ENCODE measurements at places on chromosomes 5 and 9.

DNA sequence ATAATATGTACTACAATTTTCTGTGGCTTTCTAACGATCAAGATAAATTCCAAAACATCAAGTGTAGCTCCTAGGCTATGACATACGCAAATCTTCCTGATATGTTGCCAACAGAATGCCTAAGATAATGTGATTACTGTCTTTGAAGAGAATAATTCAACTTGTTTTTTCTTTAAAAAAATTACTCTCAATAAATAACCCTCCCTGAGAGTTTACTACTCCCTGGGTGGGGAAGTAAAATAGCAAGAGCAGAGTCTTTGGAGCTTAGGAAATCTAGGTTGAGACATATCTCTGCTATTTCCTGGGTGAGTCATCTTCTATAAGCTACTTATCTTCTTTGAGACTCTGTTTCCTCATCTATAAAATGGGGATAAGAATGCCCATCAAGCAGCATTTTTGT lies 201.2 kb downstream of the ACTL7B start:
- no peak for DNase-seq

GRCh38 chr5:177288191-177288590 lies 15.3 kb downstream of the RAB24 start:
- DNase-seq: no peak

GRCh38 chr5:17891881-17892280 lies 257.6 kb downstream of the TAF11L14 start:
- DNase-seq: no peak

- no peak for DNase-seq
Observed at GRCh38 chr9:90290716-90291485, 351.7 kb downstream of the DIRAS2 start.

- DNase-seq: no peak
Observed at GRCh38 chr5:126857472-126858410, 80.8 kb downstream of the LMNB1 start.

DNA sequence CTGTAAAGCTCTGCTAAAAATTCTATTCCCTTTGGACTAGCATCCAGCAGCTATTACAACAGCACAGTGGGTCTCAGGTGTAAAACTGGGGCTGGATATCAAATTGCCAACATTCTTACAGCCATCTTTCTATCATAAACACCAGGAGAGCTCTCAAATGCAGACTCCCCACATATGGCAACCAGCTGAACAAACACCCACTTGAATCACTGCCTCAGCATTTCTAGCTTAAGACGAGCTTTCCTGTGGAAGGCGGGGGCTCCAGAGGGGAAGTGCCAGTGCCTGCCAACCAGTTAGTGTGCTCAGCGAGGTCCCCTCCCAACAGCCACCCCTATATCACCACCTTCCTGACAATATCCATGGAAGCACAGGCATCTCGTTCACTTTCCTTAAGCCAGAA lies 62.2 kb downstream of the IPPK start:
- DNase-seq: no peak

- no peak for DNase-seq
Observed at GRCh38 chr5:124444147-124444775, 302.2 kb downstream of the ZNF608 start.

- no peak for DNase-seq
Observed at GRCh38 chr9:19216466-19216865, 14.0 kb upstream of the DENND4C start.

GRCh38 chr5:108006791-108007190 lies 336.1 kb upstream of the EFNA5 start:
- no peak for DNase-seq

DNA sequence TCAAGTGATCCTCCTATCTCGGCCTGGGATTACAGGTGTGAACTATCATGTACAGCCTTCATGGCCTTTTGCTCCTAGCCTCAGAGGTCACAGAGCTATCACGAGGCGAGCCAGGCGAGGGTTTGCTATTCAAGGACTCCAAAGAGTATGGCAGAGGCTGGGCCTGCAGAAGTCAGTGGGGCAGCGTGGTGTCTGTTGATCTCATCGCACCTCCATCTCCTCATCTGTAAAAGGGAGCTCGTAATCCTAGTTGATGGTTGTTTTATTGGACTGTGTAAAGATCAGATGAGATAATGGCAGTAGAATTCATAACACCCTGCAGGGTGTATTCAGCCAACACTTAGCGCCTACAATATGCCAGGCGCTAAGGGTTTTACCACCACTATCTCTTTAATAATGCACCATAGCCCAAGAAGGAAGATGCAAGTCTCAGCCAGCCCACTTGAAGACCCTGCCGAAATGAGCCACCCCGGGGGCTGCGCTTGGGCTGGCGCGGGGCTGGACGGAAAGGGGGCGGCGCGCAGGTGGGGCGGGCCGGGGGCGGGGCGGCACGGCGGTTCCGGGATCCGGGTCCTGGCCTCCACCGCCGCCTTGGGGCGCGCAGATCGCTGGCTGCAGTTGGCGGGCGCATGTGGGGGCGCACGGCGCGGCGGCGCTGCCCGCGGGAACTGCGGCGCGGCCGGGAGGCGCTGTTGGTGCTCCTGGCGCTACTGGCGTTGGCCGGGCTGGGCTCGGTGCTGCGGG lies at the start of gene GALNT12:
GALNT12 (plus strand) TSS at position 601 of the 744 bp plus-strand sequence; CDS start at position 630, 29 bp downstream.
- DNase-seq: peak; percentile 43

DNA sequence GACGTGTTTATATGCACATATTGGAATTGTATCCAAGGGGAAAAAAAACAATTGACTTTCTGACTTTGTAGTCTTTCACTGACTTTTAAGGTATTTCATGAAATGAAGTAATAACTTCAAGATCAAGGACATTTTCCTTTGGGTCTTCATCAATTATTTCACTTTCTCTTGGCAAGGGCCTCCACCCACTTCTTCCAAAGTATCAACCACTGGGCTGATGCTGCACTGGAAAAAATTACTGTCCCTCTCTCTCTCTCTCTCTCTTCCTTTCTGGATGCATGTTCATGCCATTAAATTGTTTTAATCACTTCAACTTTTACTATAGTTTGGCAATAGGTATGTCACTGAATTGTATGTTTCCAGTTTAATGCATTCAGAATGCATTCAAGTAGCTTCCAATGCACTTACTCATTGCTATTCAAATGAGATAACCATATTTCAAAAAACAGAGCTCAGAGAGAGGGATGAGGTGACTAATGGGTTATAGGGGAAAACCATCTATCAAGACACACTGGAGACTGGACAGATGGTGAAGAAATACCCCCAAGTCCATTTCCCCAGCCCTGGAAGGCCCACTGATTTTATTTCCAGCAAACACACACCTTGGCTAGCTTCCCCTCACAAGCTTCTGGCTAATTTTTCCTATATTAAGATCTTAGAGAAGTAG lies 585.3 kb downstream of the EBF1 start:
- DNase-seq: no peak

DNA sequence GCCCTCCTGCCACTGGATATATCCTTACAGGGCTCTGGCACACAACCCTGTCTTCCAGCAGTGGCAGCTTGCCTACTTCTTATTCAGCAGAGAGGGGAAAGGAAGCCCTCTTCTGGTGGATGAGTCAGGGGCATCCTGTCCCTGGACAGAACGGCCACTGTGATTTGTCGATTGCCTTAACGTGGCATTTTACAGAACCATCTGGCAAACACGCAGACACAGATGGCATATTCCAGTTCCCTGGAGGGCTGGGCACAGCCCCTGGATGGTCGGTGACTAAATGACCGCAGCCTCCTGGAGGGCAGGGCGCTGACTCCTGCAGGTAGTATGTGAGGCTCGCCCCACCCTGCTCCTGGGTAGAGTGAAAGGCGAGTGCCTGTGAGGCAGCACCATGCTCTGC lies 62.1 kb downstream of the DCP2 start:
- no peak for DNase-seq

- no peak for DNase-seq
Observed at GRCh38 chr9:69176471-69177171, 2.5 kb downstream of the TJP2 start.

DNA sequence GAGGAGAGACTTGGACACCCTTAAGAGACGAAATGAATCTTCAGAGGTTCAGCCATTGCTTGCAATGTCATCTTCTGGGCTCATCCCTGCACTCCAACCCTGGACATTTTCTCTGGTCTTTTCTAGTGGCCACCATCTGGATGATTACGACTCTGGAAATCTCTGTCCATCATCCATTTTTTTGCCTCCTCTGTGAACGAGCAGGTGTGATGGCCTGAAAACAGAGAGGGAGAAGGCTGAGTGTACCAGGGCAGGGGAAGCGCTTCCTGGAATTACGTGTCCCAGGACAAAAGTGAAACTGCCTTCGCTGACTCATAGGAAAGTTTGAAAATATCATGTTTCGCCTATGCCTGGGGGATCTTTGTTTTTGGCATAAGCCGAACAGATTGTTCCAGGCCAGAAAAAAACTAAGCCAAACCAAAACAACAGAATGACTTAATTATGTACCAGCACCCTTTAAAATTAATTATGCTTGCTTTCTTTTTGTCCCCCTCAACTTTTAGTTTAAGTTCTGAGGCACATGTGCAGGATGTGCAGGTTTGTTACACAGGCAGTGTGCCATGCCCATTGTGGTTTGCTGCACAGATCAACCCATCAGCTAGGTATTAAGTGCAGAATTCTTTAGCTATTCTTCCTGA lies 31.9 kb downstream of the ANKRD33B start:
- DNase-seq: no peak

- DNase-seq: no peak
Observed at GRCh38 chr5:145924849-145925248, 11.5 kb upstream of the SH3RF2 start.

DNA sequence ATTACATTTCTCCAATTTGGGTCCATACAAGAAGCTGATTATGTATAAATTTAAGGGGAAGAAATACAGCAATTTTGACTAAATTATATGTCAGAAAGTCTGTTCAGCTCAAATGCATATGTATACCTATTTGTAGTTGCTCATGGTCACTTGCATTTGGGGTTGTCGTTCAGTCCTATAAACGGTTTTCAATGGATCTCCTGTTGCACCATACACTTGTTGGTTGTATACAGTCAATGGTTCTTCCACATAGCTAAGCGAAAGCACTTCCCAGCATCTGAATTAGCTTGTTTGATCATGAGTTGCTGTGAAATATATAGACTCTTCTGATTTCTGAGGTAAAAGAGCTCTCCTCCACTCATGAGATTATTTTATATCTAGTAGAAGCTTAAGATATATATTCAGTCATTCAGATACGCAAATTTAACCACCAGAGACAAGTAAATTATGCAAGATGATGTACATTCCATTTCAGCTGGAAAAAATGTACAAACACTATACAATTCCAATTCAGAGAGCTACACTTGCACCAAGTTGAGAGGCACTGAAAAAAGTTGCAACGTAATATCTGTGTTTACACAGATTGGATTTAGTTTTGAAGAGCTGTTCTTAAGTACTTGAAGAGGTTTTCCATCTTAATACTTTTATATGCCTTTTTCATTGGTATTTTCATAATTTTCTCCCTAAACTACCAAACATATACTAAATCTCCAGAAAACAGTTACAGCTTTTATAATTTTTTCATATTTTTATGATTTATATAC lies 64.4 kb upstream of the POU5F2 start:
- DNase-seq: no peak

GRCh38 chr5:180977852-180978251 lies 10.8 kb upstream of the BTNL3 start:
- no peak for DNase-seq

GRCh38 chr9:74570879-74571512 lies 73.9 kb downstream of the RORB start:
- DNase-seq: peak; percentile 1

GRCh38 chr9:78654324-78654723 lies 357.4 kb downstream of the PSAT1 start:
- DNase-seq: no peak

DNA sequence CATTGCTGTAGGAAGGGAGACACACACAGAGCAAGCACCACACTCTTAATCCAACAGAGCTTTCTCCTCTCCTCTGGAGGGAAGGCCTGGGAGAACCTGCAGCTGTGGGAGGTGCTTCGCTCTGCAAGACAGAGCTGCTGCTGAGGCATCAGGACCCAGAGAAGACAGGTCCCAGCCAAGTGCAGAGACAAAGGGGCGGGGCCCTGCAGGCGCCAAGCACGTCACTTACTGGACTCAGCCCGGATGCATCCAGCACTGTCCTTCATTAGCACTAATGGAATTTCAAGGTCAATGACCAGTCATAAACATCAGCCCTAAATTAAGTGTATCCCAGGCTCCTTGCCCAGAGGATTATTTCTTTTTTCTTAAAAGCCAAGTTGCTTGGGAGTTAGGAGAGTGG lies 337.1 kb upstream of the PANK3 start:
- DNase-seq: no peak

DNA sequence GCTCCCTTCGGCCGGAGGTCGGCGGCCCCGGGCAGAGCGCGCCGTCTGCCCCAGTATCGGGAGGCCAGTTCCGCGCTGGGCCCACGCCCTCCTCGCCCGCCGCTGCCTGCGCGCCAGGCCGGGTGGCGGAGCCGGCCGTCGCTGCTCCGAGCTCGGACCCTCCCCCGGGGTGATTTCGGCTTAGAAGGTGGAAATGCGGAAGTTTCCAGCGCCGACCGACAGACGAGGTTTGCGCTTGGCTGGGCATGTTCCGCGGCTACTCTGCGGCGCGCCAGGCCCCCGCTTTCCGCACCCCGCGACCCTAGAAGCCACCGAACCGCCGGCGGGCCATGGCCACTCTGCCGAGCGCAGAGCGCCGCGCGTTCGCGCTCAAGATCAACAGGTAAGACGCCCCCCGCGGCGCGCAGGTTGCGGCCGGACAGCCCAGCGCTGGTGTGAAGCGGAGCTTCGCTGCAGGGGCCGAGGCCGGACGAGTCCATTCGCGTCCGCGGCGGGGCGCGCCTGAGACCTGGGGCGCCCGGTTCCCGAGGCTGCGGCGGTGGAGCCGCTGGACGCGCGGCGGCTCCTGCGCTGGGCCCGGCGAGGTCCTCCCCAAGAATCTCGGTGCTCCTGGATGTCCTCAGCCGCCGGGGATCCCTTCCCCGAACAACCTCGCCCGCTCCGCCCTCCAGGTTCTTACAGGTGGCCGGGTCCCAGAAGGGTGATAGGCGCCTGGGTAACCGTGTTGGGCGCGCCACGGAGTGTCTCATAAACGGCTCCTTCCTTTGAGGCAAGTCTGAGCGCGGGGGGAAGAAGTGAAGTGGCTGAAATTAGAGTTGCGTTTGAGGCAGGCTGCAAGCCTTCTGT lies at the start of gene DOCK8:
DOCK8 (plus strand) TSS at position 218 of the 846 bp plus-strand sequence; CDS start at position 330, 112 bp downstream.
- DNase-seq: peak; percentile 58

GRCh38 chr5:180689071-180689694 lies 39.8 kb upstream of the FLT4 start:
- DNase-seq: no peak

GRCh38 chr9:109422641-109423040 lies 75.5 kb downstream of the PTPN3 start:
- DNase-seq: no peak

DNA sequence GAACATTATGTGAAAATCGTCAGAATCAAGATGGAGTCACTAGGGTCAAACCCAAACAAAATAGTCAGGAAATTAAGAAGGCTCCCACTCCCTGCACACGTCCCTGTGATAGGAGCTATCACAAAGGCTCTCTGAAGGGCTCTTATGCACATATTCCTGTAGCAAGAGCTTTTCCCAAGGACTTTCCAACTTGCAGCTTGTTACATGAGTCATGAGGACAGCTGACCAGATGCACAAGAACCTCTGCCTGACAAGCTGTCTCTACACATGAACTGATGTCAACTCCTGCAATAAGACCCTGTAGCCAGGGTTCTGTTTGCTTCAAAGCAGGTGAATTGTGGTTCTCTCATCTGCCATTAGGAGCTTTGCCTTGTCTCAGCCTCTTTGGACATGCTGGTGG lies 122.4 kb downstream of the OLFM1 start:
- DNase-seq: no peak

GRCh38 chr5:43065387-43065947 lies 25.3 kb upstream of the ANXA2R start:
- DNase-seq: no peak
